Anterior cingulate cortex (tissue), 58 donors: ENCODE measurements at places on chromosomes 11 and 22.

GRCh38 chr11:18105086-18105801 is 638 bp downstream of the SAAL1 start:
- DNase-seq, result no peak

DNA sequence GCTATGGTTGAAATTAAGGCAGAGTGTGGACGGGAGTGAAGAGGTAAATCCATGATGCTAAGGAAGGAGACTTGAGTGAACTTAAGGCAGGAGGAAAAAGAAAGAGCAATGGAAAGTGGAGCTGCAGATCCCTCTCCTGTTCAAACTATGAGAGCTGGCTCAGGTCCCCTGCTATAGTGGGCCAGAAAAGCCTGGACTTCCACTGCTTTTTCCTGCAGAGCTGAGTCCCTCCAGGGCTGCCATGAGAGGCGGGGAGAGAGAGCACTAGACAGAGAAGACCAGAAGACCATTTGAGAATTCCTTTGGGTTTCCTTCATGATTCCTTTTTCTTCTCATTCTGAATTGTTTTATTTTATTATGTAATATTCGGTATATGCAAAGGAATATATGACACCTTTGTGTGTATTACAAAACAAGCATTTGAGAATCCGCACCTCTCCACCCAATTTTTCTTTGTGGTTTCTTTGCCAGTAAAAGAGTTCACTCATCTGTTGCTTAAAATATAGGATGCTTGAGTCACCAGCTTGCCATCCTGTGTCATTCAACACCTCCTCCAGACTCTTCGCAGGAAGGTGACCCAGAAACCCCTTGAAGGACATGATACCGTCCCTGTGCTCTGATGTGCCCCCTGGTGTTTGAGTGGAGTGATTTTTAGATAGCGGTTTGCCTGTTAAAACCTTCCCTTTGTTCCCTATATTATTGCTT is 24.4 kb downstream of the SREBF2 start:
- DNase-seq, result no peak

GRCh38 chr22:31055635-31056159 is 25.4 kb upstream of the SMTN start:
- peak; percentile 31 for DNase-seq

DNA sequence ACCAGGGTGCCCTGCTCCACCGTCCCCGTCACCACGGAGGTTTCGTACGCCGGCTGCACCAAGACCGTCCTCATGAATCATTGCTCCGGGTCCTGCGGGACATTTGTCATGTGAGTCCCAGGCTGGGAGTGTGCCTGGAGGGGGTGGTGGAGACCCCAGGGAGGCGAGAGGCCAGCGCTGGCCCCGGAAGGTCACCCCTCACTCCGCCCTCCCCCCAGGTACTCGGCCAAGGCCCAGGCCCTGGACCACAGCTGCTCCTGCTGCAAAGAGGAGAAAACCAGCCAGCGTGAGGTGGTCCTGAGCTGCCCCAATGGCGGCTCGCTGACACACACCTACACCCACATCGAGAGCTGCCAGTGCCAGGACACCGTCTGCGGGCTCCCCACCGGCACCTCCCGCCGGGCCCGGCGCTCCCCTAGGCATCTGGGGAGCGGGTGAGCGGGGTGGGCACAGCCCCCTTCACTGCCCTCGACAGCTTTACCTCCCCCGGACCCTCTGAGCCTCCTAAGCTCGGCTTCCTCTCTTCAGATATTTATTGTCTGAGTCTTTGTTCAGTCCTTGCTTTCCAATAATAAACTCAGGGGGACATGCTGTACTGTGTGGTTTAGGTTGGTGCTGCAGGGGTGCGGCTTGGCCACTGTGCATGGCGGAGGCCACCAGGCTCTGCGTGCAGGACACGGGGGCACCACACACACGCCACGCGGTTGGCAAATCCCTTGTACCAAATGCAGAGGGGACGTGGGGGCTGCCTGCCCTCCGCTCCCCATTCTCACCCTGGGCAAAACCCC is 35.4 kb downstream of the MUC2 start:
- DNase-seq, result no peak

DNA sequence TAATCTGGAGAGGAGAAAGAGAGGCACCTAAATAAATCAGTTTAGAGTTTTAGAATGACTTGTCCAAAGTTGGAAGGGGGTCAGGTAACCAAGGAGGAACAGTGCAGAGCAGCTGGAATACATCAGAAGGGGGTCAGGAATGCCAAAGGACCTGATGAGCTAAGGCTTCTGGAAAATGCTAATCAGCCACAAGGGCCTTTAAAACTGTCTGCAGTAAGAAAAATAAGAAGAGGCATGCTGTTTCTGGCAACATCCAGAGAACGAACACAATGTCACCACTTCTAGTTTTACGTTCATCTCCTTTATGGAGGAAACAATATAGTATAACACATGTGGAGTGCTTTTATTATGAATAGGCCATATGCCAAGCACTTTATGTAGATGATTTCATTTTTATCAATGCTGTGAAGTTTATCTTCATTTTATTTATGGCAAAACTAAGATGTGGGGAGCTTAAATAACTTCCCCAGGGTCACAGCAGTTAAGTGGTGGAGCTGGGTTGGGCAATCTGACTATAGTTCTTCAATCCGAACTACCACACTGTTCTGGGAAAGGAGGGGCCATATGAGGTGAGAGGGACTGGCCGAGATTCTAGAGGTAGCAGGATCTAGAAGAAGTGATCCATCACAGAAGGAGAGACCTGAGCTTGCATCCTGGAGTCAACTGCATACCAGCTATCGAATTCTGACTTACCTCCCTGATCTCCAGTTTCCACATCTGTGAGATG is 22.6 kb downstream of the ACO2 start:
- no peak for DNase-seq
